ENCODE measurements at places on chromosomes 2 and 18.

GRCh38 chr2:122660786-122661634, 905.6 kb downstream of the TSN start:
- DNase-seq: no peak

DNA sequence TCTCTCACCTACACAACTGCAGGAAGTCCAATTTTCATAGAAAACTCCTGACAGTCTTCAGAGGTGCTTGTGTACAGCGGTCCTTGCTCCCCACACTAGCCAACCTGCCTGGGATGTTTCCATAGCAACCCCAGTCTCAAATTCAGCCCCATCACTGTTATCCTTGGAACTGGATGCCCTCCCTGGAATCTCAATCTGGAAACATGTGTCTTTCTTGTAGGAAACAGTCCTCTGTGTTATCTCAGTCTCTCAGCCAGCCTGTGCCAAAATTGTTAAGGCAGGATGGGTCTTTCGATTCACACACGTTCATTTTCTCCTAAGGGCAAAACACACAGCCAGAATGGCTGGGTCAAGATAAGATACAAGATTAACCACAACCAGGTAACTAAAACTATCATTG, 295.5 kb upstream of the RND3 start:
- DNase-seq: no peak

DNA sequence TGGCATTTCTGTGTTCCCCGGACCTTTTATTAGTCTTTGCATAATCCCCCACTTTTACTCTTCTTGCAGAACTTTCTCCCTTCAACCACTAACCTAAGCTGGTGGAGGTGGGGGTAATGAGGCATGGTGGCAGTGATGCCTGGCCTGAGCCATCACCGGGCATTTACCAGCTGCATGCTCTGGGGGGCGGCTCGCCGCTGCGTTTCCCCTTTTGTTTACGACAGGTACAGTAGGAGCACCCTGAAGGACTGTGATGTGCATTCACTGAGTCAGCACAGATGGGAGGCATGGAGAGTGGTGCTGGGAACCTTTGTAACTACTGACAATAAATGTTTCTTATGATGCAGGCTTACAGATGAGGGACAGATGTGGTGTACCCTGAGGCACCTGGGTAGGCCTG, 46.9 kb downstream of the PLEKHB2 start:
- DNase-seq: no peak

GRCh38 chr2:112144966-112145365, 6.8 kb downstream of the FBLN7 start:
- DNase-seq: no peak

DNA sequence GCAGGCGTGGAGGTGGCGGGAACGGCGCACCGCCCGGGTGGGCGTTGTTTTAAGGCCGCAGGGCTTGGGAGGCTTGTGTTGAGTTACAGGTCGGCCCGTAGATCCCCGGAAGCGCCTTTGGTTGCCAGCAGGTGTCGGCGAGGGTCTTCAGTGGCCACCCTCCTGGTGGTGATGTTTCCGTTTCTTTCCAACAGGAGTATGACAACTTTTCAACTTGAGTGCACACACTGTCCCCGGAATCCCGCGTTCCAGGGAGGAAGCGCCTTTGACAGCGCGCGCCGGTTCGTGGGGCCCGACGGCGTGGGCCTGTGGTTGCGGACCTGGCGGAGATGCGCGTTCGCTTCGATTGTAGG, 1.0 kb upstream of the HDAC4 start:
- peak; percentile 32 for DNase-seq

DNA sequence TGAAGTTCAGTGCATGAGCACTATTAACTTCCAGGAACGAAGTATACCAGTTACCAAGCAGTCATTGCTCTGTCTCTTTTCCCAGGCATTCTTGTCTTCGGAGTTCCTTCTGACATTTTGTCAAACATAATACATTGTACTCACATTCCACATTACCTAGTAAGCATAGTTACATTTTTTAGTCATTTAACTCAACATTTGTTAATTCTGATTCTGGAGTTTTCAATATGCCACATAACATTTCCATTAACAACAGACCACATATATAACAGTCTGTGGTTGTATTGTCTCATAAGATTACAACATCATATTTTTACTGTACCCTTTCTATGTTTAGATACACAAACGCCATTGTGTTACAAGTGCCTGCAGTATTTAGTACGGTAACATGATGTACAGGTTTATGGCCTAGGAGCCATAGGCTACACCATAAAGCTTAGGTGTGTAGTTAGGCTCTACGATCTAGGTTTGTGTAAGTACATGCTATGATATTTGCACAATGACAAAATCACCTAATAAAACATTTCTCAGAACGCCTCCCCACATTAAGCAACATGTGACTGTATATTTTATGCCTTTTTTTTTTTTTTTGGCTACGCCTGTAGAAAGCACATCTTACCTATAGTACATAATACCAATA, 187.1 kb downstream of the DYM start:
- DNase-seq: no peak

DNA sequence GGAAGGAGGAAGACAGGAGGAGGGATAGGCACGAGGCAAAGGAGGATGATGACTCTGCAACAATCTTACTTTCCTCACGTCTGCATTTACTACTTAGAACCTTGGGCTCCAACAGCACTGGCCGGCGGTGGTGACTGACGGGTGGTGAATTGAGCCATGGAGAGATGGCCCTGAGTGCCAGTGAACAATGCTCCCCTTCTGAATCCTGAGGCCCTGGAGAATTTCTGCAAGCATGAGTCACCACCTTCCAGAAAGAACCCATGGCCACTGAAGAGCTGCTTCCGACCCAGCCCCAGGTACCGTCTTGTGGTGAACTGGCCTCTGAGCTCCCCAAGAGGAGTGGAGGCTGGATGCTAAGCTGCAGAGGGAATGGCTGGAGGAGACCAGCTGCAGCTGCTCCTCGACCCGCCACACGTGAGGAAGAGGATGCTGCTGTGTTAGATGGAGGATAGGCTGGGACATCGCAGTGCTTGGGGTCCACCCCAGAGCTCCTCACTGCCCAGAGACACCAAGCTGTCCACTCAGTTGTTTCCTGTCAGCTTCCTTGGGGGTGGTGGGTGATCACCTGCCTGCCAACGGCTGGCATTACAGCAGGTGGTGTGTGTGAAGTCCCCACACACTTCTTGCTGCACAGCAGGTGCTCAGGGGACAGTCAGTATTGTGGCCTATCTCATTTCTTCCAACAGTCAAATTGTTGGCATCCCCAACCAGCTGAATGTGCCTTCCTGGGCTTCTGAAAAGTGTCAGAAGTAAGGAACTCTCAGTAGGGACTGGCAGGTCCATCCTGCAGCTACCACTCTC, 186.5 kb upstream of the ID2 start:
- no peak for DNase-seq

GRCh38 chr2:154392256-154392655, 306.2 kb upstream of the KCNJ3 start:
- no peak for DNase-seq

DNA sequence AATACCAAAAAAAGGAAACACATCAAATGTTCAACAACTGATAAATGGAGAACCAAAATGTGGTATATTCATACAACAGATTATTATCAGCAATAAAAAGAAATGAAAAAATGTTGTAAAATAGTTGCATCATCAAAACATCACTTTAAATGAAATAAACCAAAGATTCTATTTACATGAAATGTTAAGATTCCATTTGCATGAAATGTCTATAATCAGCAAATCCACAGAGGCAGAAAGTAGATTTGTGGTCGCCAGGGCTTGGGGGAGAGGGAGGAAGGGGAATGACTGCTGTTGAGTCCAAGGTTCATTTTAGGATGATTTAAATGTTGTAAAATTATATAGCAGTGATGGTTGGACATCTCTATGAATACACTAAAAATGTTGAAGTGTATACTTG, 181.9 kb downstream of the RTP5 start:
- no peak for DNase-seq

DNA sequence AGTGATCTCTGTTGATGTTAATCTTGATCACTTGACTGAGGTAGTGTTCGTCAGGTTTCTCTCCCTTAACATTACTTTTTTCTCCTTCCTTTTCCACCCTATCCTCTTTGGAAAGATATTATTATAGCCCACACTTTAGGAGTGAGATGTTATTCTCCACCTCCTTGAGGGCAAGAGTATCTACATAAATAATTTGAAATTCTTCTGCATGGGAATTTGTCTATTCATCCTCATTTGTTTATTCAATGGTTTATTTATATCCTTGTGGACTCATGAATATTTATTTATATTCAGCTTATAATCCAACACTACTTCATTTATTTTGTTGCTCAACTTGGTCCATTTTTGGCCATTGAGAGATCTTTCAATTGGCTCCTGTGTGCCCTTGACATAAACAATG, 750.4 kb downstream of the EPHA4 start:
- DNase-seq: no peak

- no peak for DNase-seq
Observed at GRCh38 chr2:161246281-161246680, 61.9 kb upstream of the PSMD14 start.

GRCh38 chr2:10357193-10358169, 54.8 kb downstream of the HPCAL1 start:
- DNase-seq: no peak

Data from hepatic stellate cell (primary cell).